GM10248 (cell line): ENCODE measurements at places on chromosomes 3 and 15.

GRCh38 chr15:45064386-45064785, 41.4 kb downstream of the SORD start:
- DNase-seq, result no peak

GRCh38 chr3:126293370-126294082, 63.7 kb downstream of the KLF15 start:
- DNase-seq, result no peak

GRCh38 chr3:44252332-44252959, 10.8 kb downstream of the TOPAZ1 start:
- no peak for DNase-seq

DNA sequence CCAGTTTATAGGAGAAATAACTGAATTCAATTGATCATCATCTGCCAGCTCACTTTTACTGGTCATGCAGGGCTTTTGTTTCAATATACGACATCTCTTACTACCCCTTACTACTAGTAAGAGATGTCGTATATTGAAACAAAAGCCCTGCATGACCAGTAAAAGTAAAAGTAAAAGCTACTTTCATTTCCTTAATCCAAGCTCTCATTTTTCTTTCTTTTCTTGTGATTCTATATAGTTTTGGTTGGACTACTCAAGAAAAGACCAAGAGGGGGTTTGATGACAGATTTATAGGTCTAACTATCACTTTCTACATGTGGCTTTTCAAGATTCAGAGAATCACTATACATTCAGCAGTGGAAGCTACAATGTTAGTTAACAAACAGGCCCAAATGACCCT, 1237.3 kb downstream of the ROBO2 start:
- DNase-seq, result no peak

DNA sequence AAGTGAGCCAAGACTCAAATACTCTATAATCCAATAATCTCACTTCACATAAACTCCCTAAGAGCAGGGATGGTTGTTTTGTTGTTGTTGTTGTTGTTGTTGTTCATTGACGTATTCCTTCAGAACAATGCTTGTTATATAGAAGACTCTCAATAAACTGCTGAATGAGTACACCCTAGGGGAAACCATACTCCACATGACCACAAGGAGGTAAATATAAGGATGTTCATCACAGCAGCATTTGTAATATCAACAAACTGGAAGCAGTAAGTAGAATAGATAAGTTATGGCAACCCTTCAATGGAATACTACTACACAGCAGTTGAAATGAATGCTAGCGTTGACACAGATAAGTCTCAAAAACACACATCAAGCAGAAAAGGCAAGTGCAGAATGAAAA, 62.4 kb upstream of the STIMATE start:
- no peak for DNase-seq

DNA sequence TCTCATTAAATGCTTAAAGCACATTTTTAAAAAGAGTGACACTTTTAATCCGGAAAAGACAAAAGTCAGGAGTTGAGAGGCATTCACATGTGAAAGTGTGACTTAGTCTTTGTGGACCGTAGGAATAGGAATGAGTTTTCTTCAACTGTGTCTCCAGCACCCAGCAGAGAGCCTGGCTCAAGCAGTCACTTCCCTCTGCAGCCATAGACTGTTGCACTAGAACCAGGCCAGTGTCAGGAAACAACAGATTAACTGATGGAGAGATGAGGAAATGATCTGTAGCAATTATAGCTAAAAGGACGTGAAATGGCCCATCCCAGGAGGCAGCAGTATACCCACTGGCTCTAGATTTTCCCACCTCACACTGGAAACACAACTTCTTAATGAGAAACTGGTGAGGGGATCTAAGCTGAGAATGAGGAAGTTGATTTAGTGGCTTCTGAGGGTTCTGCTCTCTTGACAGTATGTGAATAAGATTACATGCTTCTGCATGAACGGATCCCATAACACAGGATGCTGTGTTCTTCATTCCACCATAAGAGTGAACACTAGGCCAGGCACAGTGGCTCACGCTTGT, 19.8 kb downstream of the CFAP92 start:
- DNase-seq, result no peak

- DNase-seq, result no peak
Observed at GRCh38 chr3:192863091-192863420, 54.6 kb downstream of the MB21D2 start.

DNA sequence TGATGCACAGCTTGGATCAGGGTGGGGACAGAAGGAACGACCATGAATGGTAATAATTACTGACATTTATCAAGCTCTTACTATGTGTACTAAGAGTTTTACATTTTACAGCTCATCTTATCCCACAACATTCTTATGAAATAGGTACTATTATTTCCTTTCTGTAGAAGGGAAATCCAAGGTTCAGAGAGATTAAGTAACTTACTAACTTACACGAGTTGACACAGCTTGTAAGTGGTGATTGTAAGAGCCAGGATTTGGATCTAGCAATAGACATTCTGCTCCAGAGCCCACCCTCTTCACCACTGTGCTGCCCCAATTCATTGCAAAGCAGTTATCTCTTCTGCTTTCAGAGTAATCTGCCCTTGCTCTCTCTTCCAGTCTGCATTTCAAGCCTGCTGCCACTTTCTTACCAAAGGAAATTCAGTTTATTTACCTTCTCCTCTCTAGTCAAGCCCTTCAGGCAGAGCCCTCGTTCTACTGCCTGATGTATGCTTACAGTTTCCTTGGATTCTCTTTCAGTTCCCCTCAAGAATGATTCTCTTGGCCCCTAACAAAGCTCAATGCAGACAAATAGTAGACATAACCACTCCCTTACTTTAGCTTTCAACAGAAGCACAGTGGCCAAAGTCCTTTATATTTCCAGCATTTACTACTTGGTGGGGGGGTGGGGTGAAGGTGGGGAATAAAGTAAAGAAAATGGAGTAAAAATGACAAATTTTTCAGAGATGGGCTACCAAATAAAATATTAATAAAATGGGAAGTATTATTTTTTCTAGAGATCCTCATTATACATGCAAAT, 65.8 kb downstream of the ATP8B4 start:
- DNase-seq, result no peak

- DNase-seq, result no peak
Observed at GRCh38 chr3:141366285-141367037, 1.8 kb upstream of the ZBTB38 start.

- no peak for DNase-seq
Observed at GRCh38 chr3:42033741-42034140, 57.4 kb upstream of the TRAK1 start.

DNA sequence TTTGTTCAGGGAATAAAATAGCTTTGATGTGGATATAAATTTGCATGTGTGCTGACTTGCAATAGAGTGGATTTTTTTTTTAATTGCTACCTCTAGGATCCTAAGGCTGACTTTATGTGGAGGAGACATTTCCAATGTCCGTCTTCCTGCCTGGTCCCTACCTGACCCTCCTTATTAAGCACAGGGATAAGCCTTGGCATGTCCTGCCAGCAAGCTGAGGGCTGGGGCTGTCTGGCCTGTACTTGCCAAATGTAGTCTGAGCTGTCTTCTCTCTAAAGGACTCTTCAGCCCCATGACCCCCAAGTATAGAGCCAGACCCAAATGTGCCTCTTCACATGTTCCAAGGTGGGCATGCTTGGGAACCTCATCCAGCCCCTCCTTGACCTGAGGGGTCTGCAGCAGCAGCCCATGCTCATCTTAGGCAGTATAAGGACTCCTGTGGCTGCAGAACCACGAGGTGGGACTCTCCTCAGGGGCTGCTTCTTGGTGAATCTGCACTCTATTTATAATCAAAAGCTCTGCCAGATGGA, 88.8 kb downstream of the CACNA1D start:
- no peak for DNase-seq

- DNase-seq, result no peak
Observed at GRCh38 chr3:193095366-193095765, 145.7 kb upstream of the PLAAT1 start.

DNA sequence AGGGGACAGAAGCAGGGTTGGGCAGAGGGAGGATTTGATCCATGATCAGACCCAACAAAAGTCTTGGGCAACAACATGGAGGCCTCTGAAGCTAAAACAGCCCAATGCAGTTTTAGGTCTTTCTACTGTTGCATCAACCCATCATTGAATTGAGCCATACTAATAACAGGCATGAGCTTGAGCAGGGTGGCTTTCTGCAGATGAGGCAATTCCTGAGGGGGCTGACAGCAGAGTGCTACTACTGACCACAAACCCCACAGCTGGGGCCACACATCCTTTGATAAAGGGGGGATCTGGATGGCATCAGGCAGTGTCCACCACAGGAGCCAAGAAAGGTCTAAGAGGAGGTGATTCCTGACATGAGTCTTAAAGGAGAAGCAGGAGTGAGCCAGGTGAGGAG, 517.0 kb upstream of the PPP2R3A start:
- DNase-seq, result no peak

DNA sequence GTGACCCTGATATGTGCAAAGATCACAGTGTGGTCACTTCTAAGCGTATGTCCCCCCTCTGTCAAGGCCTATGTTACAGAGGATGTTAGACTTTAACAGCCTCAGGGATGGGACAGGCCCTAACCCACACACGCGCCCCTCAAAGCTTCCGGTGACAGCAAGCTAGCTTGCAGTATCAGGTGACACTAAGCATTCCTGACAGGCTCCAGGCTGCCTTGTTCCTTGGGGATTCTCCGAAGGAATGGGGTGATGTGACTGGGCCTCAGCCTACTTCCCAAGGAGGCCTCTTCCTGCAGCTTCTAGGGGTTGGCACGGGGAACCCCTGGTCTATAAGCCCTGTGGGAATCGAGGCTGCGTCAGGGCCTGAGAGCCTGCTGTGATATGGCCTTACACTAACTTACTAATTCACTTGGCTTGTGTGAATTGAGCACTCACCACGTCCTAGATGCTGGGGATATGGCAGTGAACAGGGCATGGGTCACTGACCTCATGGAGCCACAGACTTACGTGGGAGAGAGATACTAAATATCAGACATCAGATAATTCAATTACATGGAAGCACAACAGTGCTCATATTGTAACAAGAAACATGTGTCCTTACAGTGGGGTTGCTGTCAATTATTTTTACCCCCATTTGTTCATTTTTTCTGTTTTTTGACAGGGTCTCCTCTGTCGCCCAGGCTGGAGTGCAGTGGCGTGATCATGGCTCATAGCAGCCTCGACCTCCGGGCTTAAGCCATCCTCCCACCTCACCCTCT, 11.4 kb upstream of the SPTBN5 start:
- no peak for DNase-seq

GRCh38 chr15:42131006-42131405, 25.4 kb downstream of the PLA2G4F start:
- DNase-seq, result no peak

GRCh38 chr3:31004025-31004678, 109.7 kb upstream of the GADL1 start:
- DNase-seq, result no peak

DNA sequence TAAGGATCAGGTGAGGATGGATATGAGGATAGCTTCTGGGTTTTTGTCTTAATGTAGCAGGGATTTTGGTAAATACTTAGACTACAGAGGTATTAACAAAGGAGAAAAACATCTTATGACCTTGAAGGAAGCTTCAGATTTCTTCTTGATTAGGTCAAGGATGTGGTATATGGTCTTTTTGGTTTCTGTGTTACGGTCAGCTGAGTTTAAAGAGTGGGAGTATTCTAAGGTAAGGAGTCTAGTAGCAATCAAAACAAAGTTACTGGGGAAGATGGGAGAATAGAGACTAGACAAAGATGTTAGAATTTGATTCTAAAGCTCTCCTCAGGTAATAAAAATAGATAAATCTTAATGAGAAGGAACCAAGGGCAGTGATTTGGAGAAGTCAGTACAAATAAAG, 6.2 kb downstream of the HMG20A start:
- DNase-seq, result no peak

GRCh38 chr3:196619223-196619622, 20.3 kb upstream of the NRROS start:
- DNase-seq, result no peak

DNA sequence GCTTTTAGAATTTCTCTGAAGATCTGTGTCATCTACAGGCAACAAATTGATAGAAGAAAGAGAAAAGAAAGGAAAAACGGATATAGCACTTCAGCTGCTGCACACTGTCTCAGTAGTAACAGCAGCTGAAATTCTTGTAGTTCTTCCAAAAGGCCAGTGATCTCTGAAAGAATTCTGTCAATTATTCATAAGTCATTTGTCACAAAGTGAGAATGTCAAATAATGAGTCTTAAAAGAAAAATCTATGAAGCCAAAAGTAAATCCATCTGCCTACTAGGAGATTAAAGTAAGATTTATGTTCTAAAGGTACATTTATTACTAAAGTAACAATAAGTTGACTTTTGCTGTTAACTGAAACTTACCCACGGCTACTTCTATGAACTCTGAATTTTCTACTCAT, 24.6 kb downstream of the IFT80 start:
- no peak for DNase-seq

- no peak for DNase-seq
Observed at GRCh38 chr15:68352401-68353062, 75.0 kb downstream of the FEM1B start.

GRCh38 chr15:41895491-41895890, 1.6 kb upstream of the SPTBN5 start:
- DNase-seq, result no peak

- no peak for DNase-seq
Observed at GRCh38 chr3:186986816-186987215, 56.5 kb downstream of the ST6GAL1 start.

DNA sequence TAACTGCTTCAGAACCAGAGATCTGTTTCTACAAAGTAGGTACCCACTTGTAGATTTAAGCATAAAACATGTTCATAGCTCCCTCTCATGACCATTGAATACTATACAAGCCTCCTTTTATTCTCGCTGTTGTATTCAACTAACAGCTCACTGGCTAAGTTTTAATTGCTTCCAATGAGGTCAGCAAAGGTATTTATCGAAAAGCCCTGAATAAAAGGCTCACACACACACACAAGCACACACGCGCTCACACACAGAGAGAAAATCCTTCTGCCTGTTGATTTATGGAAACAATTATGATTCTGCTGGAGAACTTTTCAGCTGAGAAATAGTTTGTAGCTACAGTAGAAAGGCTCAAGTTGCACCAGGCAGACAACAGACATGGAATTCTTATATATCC, at the start of gene FGF7:
Gene FGF7, plus strand, starts transcription at position 222 of the 400 bp plus-strand sequence. CDS start 1,056 bp downstream, outside the sequence.
- no peak for DNase-seq

GRCh38 chr3:195017151-195017550, 253.8 kb downstream of the XXYLT1 start:
- no peak for DNase-seq

DNA sequence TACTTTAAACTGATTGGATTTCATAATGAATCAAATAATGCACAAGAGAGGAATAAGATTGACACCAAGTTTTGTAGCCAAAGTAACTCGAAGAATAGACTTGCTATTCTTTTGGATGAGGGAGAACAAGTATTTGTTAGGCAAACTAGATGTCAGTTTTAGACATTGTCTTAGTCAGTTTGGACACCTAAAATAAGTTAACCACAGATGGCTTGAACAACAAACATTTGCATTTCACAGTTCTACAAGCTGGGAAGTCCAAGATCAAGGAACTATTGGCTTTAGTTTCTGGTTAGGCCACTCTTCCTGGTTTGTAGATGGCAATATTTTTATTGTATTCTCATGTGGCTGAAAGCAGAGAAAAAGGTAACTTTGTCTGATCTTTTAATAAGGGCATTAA, 61.3 kb upstream of the OSTN start:
- DNase-seq, result no peak
